ENCODE measurements at places on chromosomes 1 and 21.

DNA sequence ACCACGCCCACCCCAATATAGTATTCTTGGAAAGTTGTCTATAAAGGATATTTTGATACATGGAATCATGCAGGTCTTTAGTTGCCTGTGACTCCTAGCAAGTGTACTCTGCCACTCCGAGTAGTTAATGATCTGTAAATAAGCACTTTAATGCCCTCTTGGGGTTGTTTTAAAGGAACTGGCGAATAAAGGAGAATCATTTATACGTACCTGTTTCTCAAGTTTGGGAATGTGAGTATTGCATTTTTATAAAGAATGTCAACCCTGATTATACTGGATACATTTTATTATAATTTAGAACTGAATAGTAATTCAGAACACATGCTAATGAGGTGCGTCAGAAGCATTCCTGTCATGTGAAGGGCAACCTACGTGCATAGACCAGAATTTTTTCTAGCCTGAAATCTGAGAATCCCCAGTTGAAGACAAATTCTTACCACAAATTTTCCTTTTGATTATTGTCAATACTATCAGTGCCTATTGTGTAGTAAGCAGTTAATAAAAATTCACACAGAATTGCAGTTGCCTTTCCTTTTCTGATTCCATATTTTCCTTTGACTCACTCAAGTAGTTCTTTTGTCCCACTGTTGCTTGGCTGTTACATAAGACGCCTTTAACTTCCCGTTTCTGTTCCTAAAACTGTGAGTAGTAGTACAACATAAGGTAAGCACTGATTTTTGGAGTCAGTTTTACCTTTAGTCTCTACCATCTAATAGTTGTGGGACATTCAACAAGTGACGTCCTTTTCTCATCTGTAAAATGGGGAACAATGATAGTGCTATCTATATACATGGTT lies 5.1 kb downstream of the AHCYL1 start:
- no peak for DNase-seq

GRCh38 chr1:83012950-83013349 lies 986.0 kb downstream of the TTLL7 start:
- DNase-seq, result no peak

DNA sequence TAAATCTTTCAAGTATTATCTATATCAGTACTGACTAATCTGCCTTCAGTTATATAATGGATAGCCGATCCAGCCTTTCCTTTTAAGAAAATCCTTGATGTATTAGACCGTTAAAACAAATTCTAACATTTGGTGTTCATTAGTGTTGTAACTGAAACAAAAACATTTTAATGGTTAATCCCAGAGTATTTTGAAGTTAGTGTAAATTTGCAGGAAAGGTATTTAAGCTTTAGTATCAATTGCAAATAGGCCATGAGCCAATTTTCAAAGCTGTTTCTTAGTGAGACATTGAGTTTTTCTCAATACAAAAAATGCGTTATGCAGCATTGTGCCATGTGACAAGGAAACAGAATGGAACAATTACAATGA lies 29.6 kb downstream of the DISP1 start:
- DNase-seq, result no peak

- DNase-seq, result no peak
Observed at GRCh38 chr1:171484760-171485374, 463 bp upstream of the PRRC2C start.

DNA sequence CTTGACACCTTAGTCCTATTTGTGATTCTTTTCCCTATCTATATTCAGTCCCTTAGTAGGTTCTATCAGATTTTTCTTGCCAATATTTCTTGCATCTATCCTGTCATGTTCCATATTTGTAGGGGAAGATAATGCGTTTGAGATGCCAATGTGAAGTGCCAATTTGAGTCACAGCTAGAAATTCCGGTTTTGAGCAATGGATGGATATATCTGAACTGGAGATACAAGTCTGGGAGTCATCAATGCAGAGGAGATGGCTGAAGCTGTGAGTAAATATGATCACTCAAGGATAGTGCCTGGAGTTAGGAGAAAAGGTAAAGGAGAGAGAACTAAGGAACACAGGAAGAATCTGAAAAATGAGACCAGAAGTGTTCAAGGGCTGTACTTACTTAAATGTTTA lies 93.8 kb downstream of the COQ8A start:
- DNase-seq, result no peak

DNA sequence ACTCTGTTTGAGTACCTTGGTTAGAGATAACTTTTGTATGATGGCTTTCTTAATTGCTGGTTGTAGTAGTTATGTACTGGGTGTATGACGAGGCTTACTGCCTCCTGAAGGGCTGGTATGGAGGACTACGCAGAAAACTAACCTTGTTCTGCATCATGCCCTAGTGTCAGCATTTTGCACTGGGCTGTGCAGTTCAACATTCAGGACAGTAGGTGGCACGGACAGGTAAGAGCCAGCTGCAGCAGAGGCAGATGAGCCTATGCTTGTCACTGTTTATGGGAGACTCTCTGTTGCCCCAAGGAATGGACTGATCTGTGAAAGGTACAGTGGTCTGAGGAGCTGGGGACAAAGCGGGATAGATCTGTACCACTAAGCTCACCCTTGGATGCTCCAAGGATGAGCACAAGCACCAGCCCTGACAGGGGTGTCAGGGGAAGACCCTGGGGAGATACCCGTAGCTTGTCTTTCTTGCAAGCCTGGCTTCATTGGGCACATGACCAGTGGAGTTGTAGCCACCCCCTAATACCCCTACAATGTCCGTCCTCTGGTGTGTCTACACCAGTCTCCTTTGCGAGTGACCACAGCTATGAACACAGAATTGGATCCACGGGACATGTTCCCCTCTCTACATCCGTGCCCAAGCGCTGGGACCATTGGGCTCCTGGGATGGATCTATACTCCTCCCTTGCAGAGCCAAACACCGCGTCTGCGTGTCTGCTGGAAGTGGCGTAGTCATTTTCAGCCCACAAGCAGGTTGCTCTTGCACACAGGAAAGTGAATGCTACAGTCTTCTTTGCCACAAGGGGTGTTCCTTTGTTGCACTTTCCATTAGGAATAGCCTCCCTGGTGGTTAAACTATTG lies 51.1 kb upstream of the CFHR3 start:
- DNase-seq, result peak; percentile 4

DNA sequence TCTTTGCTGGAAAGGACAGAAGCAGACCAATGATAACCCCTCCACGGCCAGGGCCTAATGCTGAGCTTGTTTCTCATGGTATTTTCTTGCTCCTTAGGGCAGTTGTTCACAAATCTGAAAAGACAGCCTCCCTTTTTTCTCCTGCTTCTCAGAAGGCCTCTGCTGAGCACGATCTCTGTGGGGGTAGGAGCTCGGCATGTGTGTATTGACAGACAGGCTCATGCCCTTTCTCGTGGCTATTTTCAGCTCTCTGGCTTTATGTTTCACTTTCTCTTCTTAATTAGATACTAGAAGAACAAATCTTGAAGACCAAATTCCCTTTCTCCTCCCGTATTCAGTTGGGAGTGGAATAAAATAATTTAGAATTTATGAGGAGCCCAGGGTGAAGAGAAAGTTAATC lies 768 bp upstream of the RIIAD1 start:
- no peak for DNase-seq

GRCh38 chr1:87274851-87275250 lies 53.8 kb upstream of the LMO4 start:
- no peak for DNase-seq

- no peak for DNase-seq
Observed at GRCh38 chr21:36916718-36917117, 49.8 kb downstream of the HLCS start.

DNA sequence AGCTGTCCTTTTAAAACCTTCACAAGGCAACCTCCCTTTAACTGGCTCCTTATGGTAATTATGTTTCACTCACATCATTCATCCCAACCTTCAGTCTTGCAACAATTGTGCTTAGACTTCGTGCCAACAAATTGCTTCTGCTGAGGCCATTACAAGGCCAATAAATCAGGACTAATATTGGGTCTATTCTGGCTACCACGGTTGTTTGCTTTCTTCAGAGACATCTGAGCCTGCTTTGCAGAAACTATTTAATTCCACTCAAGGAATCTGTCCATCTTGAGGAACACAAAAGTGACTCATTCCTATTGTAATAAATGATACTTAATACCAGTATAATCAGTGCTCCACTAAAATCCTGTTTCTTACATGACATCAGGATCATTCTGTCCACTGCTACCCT lies 2.6 kb upstream of the GSTM4 start:
- no peak for DNase-seq

GRCh38 chr1:3097861-3098260 lies 28.9 kb downstream of the PRDM16 start:
- no peak for DNase-seq

DNA sequence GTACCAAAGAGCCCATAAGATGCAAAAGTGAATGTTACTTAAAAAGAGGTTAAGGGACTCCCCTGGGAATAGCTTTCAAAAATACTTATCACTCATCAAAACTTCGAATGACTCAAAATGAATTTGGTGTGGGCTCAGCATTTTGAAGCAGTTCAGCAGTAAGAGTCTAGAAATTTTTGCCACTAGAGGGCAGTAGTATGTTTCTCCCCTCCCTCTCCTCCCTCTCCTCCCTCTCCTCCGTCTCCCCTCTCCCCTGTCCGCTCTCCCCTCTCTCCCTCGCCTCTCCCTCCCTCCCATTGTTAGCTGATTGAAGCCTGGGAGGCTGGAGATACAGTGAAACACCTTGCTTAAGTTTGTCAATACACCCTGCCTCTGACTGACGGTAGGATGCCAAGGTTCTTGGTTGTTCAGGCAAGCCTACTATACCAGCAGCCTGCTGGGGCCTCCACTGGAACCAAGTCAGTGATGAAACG lies 70.8 kb upstream of the TENT5C start:
- peak; percentile 67 for DNase-seq

GRCh38 chr1:198185146-198185545 lies 28.3 kb downstream of the NEK7 start:
- DNase-seq, result no peak

GRCh38 chr1:72066431-72066830 lies 215.9 kb downstream of the NEGR1 start:
- DNase-seq, result no peak

GRCh38 chr1:116497656-116498055 lies 73.2 kb downstream of the CD58 start:
- DNase-seq, result no peak

GRCh38 chr1:34796990-34797389 lies 4.2 kb downstream of the GJA4 start:
- DNase-seq, result no peak

- no peak for DNase-seq
Observed at GRCh38 chr1:10629816-10630571, 155.2 kb downstream of the PEX14 start.

DNA sequence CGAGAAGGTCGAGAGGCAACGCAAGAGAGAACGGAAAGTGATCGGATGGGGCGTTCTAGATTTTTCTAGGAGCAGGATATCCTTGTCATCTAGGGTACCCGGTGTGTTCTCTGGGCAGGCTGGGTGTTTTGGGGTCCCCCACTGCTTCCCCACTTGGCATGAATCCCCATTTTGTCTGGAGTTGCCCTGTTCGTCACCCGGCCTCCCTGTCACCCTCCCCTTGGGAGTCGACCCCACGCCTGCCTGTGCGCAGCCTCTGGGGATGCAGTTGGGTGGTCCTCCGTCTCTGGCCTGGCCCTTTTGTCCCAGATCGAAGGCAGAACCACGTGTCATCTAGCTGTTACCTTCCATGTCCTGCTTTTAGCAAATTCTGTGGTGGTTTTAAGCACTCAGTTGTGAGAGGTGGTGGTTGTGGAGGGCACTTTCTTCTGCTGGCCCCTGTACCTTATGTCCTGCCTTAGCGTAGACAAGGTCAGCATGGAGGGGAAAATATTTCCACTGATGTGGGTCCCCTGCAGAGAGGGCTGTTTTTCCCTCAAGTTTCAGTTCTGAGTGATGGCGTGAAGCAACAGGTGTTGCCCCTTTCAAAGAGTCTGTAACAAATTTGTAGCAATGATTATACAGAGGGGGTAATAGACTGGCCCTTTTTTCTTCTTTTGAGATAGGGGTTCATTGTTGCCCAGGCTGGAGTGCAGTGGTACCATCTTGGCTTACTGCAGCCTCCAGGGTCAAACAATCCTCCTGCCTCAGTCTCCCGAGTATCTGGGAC lies 35.6 kb downstream of the CHAF1B start:
- no peak for DNase-seq

DNA sequence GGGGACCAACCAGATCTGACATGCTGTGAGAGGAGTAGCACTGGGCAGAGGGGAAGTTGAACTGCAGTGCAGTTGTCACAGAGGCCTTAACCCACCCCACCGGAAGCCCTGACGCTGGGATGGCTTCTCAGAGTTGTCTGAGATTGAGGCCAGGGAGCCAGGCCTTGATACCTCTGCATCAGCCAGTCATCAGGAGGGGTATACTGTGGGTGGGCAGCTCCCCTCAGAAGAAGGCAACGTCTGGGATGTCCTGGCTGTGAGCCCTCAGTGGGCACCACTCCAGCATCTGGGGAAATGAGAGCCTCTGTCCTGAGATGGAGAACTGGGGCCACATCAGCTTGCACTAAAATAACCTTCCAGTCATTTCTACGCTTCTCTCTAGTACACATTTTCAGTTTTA lies 47.9 kb upstream of the BCAR3 start:
- DNase-seq, result no peak

GRCh38 chr1:8862528-8862927 lies 16.0 kb downstream of the ENO1 start:
- DNase-seq, result no peak

DNA sequence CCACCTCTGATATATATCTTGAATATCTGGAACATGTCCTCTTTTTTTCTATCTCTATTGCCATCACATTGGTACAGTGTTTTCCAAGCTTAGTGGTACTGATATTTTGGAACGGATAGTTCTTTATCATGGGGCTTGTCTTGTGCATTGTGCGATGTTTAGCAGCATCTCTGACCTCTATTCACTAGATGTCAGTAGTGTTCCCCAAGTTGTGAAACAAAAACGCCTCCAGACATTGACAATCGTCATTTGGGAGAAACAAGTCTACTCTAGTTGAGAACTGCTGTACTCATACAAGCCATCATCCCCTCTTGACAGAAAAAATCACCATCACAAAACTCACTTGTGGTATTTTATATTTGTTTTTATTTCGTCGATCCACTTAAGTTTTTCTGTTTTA lies 79.7 kb upstream of the CHODL start:
- DNase-seq, result no peak

- DNase-seq, result peak; percentile 50
Observed at GRCh38 chr1:102891868-102892625, 216.3 kb downstream of the COL11A1 start.

GRCh38 chr1:15341634-15342407 lies 67.9 kb upstream of the EFHD2 start:
- peak; percentile 17 for DNase-seq

- no peak for DNase-seq
Observed at GRCh38 chr21:16945580-16945979, 567.3 kb upstream of the CXADR start.

DNA sequence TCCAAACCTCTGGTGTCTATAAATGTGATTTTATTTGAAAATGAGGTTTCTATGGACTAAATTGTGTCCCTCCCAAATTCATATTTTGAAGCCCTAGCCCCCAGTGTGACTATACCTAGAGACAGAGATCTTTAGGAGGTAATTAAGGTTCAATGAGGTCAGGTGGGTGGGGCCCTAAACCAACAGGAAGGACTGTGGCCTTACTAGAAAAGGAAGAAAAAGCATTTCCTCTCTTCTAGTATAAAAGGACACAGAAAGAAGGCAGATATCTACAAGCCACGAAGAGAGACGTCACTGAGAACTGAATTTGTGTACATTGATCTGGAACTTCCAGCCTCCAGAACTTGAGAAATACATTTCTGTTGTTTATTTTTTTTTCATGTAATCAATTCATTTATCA lies 123.1 kb upstream of the RUNX1 start:
- DNase-seq, result no peak

- no peak for DNase-seq
Observed at GRCh38 chr1:209800984-209801834, 4.7 kb downstream of the IRF6 start.

- no peak for DNase-seq
Observed at GRCh38 chr1:154902938-154903566, 33.0 kb upstream of the KCNN3 start.
